ENCODE measurements at places on chromosomes 2 and 18. TPM values are rescaled to one million over a fixed set of nuclear protein-coding genes. Genes with fewer than 3 reads are reported as not detected.

The LAPTM4A gene
- total RNA-seq = 216 TPM

The GALR1 gene
- 0.33 TPM for total RNA-seq

The STAT4 gene
- total RNA-seq = 0.71 TPM

The HOXD4 gene
- total RNA-seq = 8.0 TPM

The YES1 gene
- 117 TPM for total RNA-seq

The CYS1 gene
- total RNA-seq = 8.9 TPM

GRCh38 chr2:187509667-187510417, 44.4 kb downstream of the TFPI start:
- no peak overlapping the region for H3K4me3 ChIP-seq
- no peaks in the 10 kb centered on the region for H3K4me1 ChIP-seq
- no peak overlapping the region for H3K27ac ChIP-seq
- no peak for DNase-seq
- H3K27me3 ChIP-seq = no peaks in the 10 kb centered on the region

GRCh38 chr2:32591669-32592463, 36.0 kb upstream of the TTC27 start:
- no peaks in the 10 kb centered on the region for H3K27me3 ChIP-seq
- H3K4me3 ChIP-seq = no peak overlapping the region
- no peak for DNase-seq
- H3K4me1 ChIP-seq = no peaks in the 10 kb centered on the region

- no peaks in the 10 kb centered on the region for H3K36me3 ChIP-seq
- no peaks in the 10 kb centered on the region for H3K27me3 ChIP-seq
- DNase-seq = no peak
- no peak overlapping the region for H3K27ac ChIP-seq
Measured at GRCh38 chr2:106282462-106283170, 88.5 kb upstream of the UXS1 start.

DNA sequence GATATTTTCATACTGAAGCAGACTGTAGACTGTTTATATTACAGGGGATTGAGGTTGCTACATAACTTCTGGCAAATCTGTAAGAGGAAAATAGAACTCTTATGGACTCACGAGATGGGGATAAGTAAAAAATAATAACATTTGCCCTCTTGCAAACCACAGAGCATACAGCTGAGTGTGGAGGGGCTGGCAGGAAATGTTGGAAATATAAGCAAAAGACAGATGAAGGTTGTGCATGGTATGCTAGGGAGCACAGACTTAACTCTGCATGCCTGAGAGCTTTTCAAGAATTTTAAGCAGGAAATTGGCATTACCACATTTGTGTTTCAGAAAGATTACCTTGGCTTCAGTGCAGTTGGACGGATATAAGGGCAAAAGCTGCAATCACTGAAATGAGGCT, 411.1 kb downstream of the RAD51AP2 start:
- H3K27me3 ChIP-seq = no peaks in the 10 kb centered on the region
- no peak overlapping the region for H3K4me3 ChIP-seq
- H3K27ac ChIP-seq = no peak overlapping the region
